ENCODE measurements at places on chromosomes 2 and 18. TPM values are rescaled to one million over a fixed set of nuclear protein-coding genes. Genes with fewer than 3 reads are reported as not detected.

- no peaks in the 10 kb centered on the region for H3K27me3 ChIP-seq
- DNase-seq, result no peak
- no peak overlapping the region for H3K27ac ChIP-seq
- H3K4me3 ChIP-seq, result no peak overlapping the region
- no peaks in the 10 kb centered on the region for H3K4me1 ChIP-seq
- no peaks in the 10 kb centered on the region for H3K36me3 ChIP-seq
These were observed 30.1 kb downstream of the EFR3B start for GRCh38 chr2:25071966-25072365.

- no peaks in the 10 kb centered on the region for H3K36me3 ChIP-seq
- peak; percentile 16 for DNase-seq
- H3K27me3 ChIP-seq, result no peaks in the 10 kb centered on the region
These were observed 64.9 kb upstream of the ZSWIM2 start for GRCh38 chr2:186913870-186914269.

DNA sequence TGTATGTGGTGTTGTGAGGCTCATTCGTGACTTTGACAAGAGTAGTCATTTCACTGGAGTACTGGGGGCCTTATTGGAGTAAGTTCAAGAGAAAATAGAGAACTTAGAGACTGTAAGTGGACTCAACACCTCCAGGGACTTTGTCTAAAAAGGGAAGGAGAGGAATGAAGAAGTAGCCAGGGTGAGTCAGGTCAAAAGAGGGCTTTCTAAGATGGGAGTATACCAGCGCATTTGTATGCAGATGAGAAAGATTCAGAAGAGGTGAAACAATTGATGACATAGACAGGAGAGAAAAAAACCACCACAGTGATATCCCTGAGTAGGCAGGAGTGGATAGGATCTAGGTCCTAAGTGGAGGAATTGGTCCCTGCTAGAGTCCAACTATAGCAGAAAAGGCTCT lies 246.8 kb downstream of the IKZF2 start:
- H3K4me3 ChIP-seq, result no peak overlapping the region
- no peaks in the 10 kb centered on the region for H3K36me3 ChIP-seq
- no peaks in the 10 kb centered on the region for H3K4me1 ChIP-seq
- H3K27me3 ChIP-seq, result no peaks in the 10 kb centered on the region
- DNase-seq, result no peak

DNA sequence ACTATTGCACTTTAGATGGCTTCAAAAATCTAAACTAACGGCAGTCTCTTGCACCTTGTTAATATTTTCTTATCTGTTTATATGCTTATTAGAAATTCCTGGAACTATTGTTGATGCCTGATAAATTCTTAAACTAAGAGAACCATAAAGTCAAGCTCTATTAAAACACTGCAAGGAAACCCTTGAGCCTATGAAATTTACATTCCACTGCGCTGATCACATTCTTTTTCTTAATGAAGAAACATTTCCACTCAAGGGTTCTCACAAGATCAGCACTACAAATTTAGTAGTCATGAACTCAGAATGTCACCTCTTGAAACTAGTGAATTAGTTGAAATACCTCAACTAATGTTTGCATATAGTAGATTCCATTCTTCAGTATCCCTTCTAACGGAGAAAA lies 331.8 kb upstream of the SLC8A1 start:
- no peaks in the 10 kb centered on the region for H3K27me3 ChIP-seq
- H3K4me3 ChIP-seq, result no peak overlapping the region
- no peaks in the 10 kb centered on the region for H3K4me1 ChIP-seq
- H3K36me3 ChIP-seq, result no peaks in the 10 kb centered on the region
- no peak for DNase-seq
- H3K27ac ChIP-seq, result no peak overlapping the region

- H3K36me3 ChIP-seq, result no peaks in the 10 kb centered on the region
- no peaks in the 10 kb centered on the region for H3K27me3 ChIP-seq
- no peak overlapping the region for H3K4me3 ChIP-seq
- no peaks in the 10 kb centered on the region for H3K4me1 ChIP-seq
These were observed 471.8 kb upstream of the CWC22 start for GRCh38 chr2:180478883-180479282.

MAL gene
- total RNA-seq, result 2.4 TPM

SP5 gene
- 5.0 TPM for total RNA-seq

DNA sequence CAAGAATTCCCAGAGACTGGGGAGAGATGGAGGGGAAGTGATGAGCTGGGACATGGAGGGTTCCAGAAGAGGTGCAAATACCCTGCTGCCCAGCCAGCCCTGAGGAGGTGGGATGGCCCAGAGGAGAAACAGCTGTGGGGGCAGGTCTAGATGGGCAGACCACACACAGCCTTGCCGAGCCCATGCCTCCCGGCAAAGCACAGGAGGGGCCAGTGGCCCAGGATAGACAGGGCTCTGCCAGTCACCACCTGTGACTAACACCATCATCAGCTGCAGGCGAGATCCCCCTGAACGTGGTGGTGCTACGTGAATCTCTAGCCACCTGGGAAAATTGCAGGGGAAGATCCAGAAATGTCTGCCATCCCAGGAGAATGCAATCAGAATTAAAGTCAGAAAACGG lies 39.4 kb downstream of the SCTR start:
- H3K27ac ChIP-seq, result peak overlapping the region; percentile 36
- H3K27me3 ChIP-seq, result peaks cover 2% of the 10 kb centered on the region
- H3K36me3 ChIP-seq, result no peaks in the 10 kb centered on the region

GRCh38 chr18:2636126-2636631 lies 19.3 kb upstream of the SMCHD1 start:
- H3K36me3 ChIP-seq, result no peaks in the 10 kb centered on the region
- no peaks in the 10 kb centered on the region for H3K27me3 ChIP-seq
- no peak for DNase-seq
- H3K27ac ChIP-seq, result peak overlapping the region; percentile 96

MROH2A gene
- total RNA-seq, result not detected

DNA sequence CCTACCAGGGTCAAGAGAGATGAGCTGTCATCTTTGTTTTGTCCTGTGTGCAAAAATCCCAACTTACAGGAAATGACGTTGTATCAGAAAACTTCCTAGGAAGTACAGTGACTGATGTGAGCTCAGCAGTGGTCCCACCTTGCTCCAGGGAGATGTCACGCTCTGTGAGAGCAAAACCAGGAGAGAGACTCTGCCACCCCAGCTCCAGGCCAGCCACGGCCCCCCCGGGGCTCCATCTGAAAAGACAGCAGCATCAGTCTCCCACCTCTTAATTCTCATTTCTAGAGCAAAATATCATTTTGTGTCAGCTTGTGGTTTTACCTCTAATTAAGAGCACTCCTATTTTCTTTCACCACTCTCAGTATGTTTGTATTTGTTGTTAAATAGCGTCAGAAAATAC lies 57.5 kb downstream of the MYL12B start:
- DNase-seq, result no peak
- no peaks in the 10 kb centered on the region for H3K36me3 ChIP-seq
- H3K27me3 ChIP-seq, result no peaks in the 10 kb centered on the region
- no peak overlapping the region for H3K27ac ChIP-seq
- H3K4me1 ChIP-seq, result no peaks in the 10 kb centered on the region

RBBP8 gene
- total RNA-seq, result 11.4 TPM

SPHKAP gene
- 26.2 TPM for total RNA-seq

DNA sequence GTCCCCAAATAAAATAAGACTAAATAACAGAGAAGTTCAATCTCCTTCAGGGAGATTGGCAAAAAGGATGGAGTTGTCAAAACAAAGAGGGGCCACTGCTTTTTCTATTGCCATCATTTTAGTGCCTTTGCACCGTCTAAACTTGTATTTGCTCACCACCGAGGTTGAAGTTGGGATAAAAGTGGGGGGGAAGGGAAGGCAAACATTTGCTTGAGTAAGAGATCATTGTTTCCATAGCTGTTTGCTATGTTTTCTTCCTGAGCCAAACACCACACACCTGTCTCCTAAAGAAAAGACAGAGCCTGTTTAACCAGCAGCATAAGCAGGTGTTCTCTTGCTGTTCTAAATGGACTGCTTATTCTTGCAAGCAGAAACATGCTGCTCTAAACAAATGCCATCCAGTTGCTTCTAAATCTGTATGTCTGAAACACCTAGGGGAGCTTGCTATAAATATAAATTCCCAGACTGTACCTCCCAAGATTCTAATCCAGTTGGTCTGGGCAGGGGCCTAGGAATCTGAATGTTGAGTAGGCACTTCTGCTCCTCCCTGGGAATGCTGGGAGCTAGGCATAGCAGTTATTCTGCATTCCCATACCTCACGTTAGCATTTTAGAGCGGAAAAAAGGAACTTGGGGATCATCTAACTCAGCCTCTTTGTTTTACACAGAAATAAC lies 179.4 kb upstream of the ARL4C start:
- no peak overlapping the region for H3K4me3 ChIP-seq
- peak; percentile 33 for DNase-seq
- H3K27ac ChIP-seq, result no peak overlapping the region
- H3K27me3 ChIP-seq, result no peaks in the 10 kb centered on the region
- peaks cover 17% of the 10 kb centered on the region for H3K4me1 ChIP-seq

DNA sequence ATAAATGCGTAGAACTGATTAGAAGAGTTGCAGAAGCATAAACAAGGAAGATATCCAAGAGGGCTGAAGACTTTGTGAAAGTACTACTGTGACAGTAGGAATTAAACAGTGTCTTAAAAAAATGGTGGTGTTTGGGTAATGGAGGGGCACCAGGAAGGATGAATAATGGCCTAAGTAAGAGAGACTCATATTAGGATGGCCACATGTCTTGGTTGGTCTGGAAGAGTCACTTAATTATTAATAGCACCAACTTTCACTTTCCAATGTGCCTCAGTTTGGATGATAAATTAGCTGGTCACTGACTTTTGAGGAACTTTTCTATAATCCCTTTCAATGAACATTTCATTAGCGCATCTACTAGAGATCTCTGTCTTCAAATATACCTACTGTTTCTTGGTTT lies 372.2 kb downstream of the NYAP2 start:
- H3K36me3 ChIP-seq, result no peaks in the 10 kb centered on the region
- no peak overlapping the region for H3K27ac ChIP-seq
- no peak overlapping the region for H3K4me3 ChIP-seq
- no peaks in the 10 kb centered on the region for H3K4me1 ChIP-seq

EFHD1 gene
- 7.0 TPM for total RNA-seq

GRCh38 chr2:207083361-207084110 lies 82.2 kb downstream of the KLF7 start:
- no peak overlapping the region for H3K27ac ChIP-seq
- peak; percentile 53 for DNase-seq
- H3K4me1 ChIP-seq, result peaks cover 4% of the 10 kb centered on the region
- peaks cover 37% of the 10 kb centered on the region for H3K36me3 ChIP-seq
- H3K27me3 ChIP-seq, result no peaks in the 10 kb centered on the region
- no peak overlapping the region for H3K4me3 ChIP-seq

GRCh38 chr18:29191263-29191662 lies 1014.3 kb upstream of the CDH2 start:
- no peaks in the 10 kb centered on the region for H3K27me3 ChIP-seq
- H3K4me3 ChIP-seq, result no peak overlapping the region
- H3K36me3 ChIP-seq, result no peaks in the 10 kb centered on the region

TMEM247 gene
- not detected for total RNA-seq

DNA sequence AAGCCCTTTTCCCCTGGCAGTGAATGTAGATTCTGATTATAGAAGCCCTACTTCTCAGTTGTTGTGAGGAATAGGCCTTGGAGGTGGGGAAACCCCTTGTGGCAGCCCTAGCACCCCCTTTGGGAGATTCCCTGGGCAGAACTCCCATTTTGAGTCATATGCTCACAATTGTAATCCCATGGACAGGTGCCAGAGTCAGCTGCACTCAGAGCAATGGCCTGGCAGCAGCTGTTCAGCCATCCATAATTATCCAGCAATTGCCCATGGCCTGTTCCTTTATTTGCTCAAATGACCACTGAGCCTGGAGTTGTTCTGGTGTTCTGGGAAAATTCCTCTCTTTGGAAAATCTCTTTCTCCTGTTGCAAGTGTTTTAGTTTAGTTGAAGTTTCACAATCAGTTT lies 71.7 kb downstream of the PTRHD1 start:
- DNase-seq, result peak; percentile 95
- no peak overlapping the region for H3K4me3 ChIP-seq
- peaks cover 12% of the 10 kb centered on the region for H3K4me1 ChIP-seq

DNA sequence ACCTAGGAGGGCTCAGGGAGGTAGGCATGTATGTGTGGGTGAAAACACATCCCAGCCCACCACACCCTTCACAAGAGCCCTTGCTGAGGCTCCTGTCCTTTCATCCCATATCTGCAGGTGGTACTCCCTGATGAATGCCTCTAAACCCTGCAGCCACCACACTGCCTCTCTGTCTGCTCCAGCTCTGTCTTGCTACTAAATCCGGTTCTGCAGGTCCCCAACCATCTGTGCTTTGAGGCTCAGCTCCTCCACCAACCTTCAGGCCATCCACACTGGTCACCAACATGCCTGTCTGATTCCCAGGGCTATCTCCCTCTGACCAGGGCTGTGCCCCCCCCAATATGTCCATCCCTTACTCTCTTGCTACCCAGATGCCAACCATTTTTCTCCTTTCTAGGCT lies 92.7 kb downstream of the BIN1 start:
- no peak for DNase-seq
- H3K27ac ChIP-seq, result no peak overlapping the region
- H3K4me1 ChIP-seq, result peaks cover 15% of the 10 kb centered on the region
- H3K36me3 ChIP-seq, result no peaks in the 10 kb centered on the region
- no peak overlapping the region for H3K4me3 ChIP-seq
- peaks cover 3% of the 10 kb centered on the region for H3K27me3 ChIP-seq

ASB18 gene
- 4.7 TPM for total RNA-seq

GRCh38 chr2:58398406-58398805 lies 157.3 kb upstream of the FANCL start:
- H3K27ac ChIP-seq, result no peak overlapping the region
- no peaks in the 10 kb centered on the region for H3K36me3 ChIP-seq
- H3K27me3 ChIP-seq, result no peaks in the 10 kb centered on the region
- no peak for DNase-seq

GRCh38 chr2:19775315-19775714 lies 126.5 kb downstream of the TTC32 start:
- no peak overlapping the region for H3K4me3 ChIP-seq
- H3K4me1 ChIP-seq, result peaks cover 12% of the 10 kb centered on the region
- peak; percentile 14 for DNase-seq
- no peaks in the 10 kb centered on the region for H3K27me3 ChIP-seq
- H3K36me3 ChIP-seq, result no peaks in the 10 kb centered on the region

DNA sequence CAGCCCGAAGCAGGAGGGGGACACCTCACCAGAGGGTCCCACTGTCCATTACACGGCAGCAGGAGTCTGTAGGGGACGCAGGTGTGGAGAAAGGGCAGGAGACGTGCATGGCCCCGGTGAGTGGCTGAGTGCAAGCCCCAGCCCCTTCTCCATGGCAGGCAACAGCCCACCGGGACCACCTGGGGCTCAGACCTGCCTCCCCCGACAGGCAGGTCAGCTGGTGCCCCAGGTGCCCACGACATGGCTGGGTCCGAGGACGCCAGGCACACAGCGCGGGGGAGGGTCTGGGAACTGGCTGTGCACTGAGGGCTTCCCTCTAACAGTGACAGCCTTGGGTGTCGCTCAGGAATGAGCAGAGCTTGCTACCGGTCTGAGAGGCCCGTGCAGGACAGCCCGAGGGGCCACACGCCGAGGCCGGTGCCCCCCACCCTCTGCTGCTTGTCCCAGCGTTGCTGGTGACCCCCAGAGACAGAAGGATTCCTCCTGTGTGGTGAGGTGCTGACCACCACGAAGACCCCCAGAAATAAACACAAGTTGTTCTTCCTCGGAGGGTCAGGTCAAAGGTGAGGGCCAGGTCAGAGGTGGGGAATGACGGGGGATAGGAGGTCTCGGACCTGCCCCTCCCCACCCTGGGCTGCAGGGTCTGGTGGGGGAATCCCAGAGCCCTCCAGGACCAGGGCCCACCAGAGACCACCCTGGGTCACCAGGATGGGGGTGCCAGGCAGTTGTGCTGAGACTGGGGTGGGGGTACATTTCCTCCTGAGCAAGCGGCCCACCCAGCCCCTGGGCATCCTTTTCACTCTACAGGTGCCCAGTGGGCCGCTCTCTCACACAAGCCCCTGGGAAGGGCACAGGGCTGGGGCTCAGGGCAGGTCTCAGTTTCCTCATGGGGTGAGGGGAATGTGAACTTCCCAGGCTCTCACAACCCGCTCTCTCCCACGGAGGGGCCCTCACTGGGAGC lies 50.6 kb downstream of the SLC66A2 start:
- peaks cover 10% of the 10 kb centered on the region for H3K4me1 ChIP-seq
- H3K27ac ChIP-seq, result no peak overlapping the region
